ENCODE measurements at places on chromosomes 13 and 19.

GRCh38 chr19:55474269-55475265 is 1.9 kb upstream of the ZNF628 start:
- no peak for DNase-seq

- no peak for DNase-seq
Observed at GRCh38 chr19:51025809-51026553, 435 bp downstream of the KLK11 start.

DNA sequence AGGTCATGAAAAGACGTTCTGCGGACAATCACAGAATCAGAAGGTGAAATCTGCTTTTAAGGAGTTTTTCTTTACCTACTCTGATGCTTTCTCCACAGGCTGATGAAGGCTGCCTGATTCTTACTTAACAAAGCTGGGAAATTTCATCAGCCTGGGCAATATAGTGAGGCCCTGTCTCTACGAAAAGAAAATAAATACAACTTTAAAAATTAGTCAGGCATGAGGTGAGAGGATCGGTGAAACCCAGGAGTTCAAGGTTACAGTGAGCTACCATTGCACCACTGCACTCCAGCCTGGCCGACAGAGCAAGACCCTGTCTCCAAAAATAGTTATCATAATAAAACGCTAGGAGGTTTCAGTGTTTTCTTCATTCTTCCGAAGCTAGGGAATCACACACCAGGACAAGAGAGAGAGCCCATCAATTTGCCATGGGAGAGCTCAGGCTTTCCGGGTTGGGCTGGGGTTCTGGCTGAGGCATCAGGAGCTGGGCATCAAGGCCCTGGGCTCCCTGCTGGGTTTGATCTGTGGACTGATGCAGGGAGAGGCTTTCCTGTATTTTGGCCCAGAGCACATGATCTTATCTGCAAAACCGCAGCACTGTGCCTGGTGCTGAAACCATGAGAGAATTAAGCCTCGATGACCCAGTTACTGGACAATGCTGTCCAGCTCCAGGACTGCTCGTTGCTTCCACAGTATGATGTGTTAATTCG is 25.1 kb upstream of the CEBPG start:
- DNase-seq = no peak

- DNase-seq = no peak
Observed at GRCh38 chr13:41961466-41961760, 504 bp upstream of the VWA8 start.

- DNase-seq = no peak
Observed at GRCh38 chr19:33290082-33290815, 12.1 kb downstream of the CEBPA start.

- DNase-seq = no peak
Observed at GRCh38 chr13:106595625-106596024, 27.7 kb upstream of the ARGLU1 start.

GRCh38 chr13:67632590-67632989 is 402.5 kb upstream of the PCDH9 start:
- DNase-seq = no peak

DNA sequence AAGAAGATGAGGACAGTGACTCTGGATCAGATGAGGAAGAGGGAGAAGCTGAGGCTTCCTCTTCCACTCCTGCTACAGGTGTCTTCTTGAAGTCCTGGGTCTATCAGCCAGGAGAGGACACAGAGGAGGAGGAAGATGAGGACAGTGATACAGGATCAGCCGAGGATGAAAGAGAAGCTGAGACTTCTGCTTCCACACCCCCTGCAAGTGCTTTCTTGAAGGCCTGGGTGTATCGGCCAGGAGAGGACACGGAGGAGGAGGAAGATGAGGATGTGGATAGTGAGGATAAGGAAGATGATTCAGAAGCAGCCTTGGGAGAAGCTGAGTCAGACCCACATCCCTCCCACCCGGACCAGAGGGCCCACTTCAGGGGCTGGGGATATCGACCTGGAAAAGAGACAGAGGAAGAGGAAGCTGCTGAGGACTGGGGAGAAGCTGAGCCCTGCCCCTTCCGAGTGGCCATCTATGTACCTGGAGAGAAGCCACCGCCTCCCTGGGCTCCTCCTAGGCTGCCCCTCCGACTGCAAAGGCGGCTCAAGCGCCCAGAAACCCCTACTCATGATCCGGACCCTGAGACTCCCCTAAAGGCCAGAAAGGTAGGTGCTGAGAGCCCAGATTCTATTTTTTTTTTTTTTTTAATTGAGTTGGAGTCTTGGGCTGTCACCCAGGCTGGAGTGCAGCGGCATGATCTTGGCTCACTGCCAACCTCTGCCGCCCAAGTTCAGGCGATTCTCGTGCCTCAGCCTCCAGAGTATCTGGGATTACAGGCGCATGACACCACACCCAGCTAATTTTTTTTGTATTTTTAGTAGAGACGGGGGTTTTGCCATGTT is 2.3 kb downstream of the PPP1R15A start:
- DNase-seq = no peak

- no peak for DNase-seq
Observed at GRCh38 chr13:27793507-27794367, 1.5 kb downstream of the GSX1 start.

All from stimulated activated CD8-positive, alpha-beta memory T cell treated with anti-CD3 and anti-CD28 coated beads, Interleukin-12 subunit alpha, Interleukin-12 subunit beta, amount 100 ng/mL, for 1 hour (primary cell).